Lung (tissue), 17 donors: ENCODE measurements at places on chromosomes 12 and 14. TPM values are rescaled to one million over a fixed set of nuclear protein-coding genes. Genes with fewer than 3 reads are reported as not detected.

DNA sequence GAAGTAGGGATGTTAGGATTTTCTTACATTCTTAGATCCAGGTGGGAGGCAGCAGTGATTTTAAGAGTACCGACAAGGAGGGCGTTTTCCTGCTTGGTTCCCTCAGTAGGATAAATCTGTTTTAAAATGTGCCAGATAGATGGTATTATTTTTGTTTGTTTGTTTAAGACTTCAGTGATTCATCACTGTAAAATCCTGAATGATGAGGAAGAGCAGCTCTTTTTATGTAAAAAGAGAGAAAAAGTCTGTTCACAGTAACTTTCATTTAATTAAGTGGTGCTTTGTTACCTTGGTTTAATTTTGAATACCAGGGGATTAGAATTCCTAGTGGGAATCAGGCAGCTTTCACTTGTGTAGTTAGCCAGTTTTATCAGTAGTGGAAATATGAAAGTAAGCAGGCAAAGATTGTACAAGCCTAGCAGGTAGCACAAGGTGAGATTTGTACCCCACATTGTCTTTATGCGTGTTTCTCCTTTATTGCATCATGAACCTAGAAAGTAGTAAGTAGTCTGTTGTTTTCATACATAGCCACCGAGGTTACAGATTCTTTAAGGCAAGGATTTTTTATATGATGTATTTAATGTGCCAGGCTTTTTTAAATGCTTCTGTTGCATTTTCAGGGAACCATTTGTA is 349.6 kb downstream of the CCDC91 start:
- DNase-seq = no peak

Gene CFAP54
- 35.4 TPM for total RNA-seq

Gene PIWIL1
- not detected for total RNA-seq

Gene NELL2
- total RNA-seq = 15.9 TPM

GRCh38 chr14:53190938-53191337 is 37.8 kb upstream of the DDHD1 start:
- DNase-seq = no peak

DNA sequence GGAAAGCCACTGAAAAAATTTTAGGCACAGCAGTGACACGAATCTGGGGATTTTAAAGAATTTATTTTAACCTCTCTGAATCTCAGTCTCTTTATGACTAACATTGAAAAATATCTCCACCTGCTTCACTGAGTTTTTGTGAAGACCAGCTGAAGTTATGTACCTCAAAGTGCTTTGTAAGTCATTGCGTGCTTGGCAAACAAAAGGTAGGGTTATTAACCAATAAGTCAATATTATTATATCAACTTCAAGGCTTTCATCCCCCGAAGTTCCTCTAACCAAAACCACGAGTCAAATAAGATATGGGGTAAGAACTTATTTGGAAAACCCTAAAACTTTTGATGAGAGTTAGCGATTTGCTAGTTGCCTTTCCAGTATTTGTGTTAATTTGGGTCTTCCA is 62.3 kb downstream of the HSPB8 start:
- no peak for DNase-seq

DNA sequence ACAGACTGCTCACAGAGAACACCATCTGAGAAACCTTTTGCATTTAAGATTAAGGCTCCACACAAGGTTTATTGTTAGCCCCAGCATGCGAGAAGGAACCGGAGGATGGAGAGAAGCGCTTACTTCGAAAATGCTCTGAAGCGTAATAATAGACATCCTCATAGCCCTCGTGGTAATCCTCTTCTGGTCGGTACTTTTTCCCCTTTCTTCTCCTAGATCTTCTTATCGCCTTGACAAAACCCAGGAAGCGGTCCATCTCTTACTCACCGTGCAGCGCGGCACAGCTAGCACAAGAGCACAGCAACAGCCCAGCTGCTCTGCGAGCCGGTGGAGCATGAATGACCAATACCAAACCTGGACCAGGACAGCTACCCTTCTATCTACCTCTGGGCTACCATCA is 125.1 kb upstream of the GRIP1 start:
- DNase-seq = no peak

GRCh38 chr14:72882047-72882446 is 11.9 kb downstream of the DPF3 start:
- no peak for DNase-seq

GRCh38 chr12:26878661-26879119 is 45.7 kb upstream of the ITPR2 start:
- peak; percentile 27 for DNase-seq

GRCh38 chr14:104254735-104255400 is 116.5 kb downstream of the KIF26A start:
- DNase-seq = peak; percentile 11

- DNase-seq = peak; percentile 74
These were observed 1.5 kb upstream of the HOTAIR start for GRCh38 chr12:53976172-53976822.

DNA sequence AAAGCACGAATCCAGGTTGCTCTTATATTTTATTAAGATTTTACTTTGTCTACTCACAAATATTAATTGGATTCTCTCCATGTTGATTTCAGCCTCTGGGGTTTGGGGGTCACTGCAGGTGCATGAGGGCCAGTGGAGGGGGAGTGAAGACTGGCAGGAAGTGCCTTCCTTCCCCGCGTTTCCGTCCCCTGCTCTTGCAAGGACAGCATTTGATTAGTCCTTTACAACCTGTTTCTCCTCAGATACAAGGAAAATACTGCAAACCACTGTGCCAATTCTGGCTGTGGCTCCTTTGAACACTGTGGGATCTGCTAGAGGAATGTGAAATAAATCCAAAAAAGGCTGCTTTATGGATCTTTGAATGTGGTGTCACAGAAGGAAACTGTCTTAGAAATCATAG is 291.8 kb downstream of the ETNK1 start:
- no peak for DNase-seq

Gene BIN2
- 13.4 TPM for total RNA-seq

DNA sequence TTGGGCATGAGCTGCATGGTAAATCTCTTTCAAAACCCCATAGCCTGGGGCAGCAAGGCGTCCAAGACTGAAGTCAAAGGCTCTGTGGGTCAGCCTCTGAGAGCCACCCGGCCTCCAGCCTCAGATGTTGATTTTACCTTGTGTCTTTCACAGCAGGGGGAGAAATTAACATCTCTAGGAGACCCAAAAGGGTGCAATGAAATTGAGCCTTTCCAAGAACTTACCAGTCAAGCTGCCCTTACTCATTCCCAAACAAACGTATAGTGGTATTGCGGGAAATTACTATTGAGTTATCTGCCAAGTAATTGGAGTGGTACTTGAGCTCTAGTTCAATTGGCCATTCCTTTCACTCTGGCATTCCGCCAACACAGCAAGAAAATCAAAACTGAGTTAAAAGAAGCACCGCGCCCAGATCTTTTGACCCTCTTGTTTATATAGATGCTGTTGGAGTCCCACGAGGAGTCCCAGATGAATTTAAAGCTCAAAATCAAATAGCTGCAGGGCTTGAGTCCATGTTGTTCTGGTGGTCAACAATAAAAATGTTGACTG is 380.7 kb upstream of the SYT1 start:
- peak; percentile 16 for DNase-seq

- peak; percentile 7 for DNase-seq
These were observed 24.7 kb upstream of the NTF3 start for GRCh38 chr12:5407034-5407856.

GRCh38 chr12:104526320-104526719 is 69.6 kb downstream of the CHST11 start:
- peak; percentile 35 for DNase-seq

- no peak for DNase-seq
These were observed 283.7 kb upstream of the RTL1 start for GRCh38 chr14:101186992-101187815.

Gene SLC39A2
- not detected for total RNA-seq

Gene TSPAN19
- total RNA-seq = 17.1 TPM

Gene RAPGEF3
- total RNA-seq = 11.3 TPM

- peak; percentile 61 for DNase-seq
These were observed 6.9 kb downstream of the FLRT2 start for GRCh38 chr14:85536833-85537190.

GRCh38 chr12:85835426-85836196 is 598 bp downstream of the RASSF9 start:
- peak; percentile 39 for DNase-seq

DNA sequence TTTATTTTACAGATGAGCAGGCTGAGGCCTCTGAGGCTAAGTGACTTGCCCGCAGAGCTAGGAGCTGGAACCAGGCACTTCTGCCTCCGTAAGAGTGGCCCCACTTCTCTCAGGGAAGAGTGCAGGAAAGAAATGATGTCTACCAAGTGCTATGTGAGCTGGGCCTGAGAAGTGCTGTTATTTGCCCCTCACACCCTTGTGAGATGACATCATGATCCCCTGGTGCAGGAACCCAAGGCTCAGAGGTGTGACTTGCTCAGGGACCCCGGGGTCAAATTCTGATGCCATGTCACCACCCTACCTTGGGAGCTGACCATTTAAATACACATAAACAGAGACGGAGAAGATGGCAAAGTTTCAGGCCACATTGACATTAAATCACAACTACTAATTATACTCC is 63.7 kb upstream of the DDX11 start:
- DNase-seq = no peak

Gene CACNA2D4
- 1.5 TPM for total RNA-seq

DNA sequence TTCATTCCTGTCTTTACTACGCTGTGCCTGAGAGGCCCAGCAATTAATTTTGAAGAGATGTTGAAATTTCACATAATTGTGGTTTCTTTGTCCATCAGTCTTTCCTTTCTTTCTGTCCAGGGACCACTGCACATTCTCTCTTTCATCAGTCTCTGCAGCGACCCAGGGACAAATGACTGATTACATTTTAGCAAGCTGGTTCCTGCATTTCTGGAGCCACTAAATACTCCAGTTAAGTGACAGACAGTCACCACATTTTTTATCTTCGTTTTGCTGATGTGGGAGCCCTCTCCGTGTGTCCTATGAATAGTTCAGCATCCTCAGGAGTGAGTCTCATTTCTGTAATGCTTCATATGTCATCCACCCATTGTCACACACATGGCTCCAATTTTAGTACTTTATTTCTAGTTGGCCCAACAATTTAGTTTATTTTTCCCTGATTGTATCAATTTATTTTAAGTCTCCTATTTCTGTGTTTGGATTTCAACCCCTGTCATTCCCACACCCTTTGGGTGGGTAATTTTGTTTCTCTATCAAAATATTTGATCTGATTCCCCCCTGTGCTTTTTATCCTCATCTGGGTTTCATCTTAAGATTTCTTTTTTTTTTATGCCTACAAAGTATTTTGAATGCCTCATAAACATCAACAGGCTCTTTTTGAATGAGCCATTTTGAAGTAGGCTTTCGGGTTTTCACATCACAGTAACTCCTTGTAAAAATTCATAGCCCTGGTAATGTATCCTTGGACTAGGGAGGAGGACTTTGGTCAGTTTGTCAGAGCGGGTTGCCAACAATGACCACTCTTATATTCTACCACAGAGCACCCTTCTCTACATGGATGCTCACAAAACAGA is 1196.5 kb downstream of the GALC start:
- DNase-seq = no peak

GRCh38 chr12:76220980-76221379 is 127.2 kb downstream of the BBS10 start:
- DNase-seq = no peak

DNA sequence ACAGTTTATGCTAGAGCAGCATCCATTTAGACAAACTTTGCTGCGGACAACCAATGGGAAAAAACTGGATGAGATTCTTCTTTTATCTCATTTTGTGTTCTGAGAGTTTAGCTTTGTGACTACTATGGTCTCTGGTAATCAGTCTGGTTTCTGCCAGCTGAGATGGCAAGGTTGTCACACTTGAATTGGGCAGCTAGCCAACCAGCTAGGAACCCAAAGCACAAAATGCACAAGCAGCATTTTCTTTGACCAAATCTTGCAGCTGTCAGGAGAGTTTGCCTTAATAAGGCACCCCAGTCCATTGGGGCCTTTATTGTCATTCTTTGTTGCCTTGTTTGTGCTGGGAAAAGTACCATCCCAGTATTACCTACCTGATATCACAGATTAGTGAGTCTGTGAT is 34.0 kb upstream of the ETV6 start:
- DNase-seq = no peak

Gene UNC79
- 0.25 TPM for total RNA-seq

Gene KLHDC1
- total RNA-seq = 10.0 TPM

Gene RNU4-1
- total RNA-seq = under 0.01 TPM

GRCh38 chr14:68369281-68370056 is 423.4 kb downstream of the ZFP36L1 start:
- DNase-seq = peak; percentile 75

DNA sequence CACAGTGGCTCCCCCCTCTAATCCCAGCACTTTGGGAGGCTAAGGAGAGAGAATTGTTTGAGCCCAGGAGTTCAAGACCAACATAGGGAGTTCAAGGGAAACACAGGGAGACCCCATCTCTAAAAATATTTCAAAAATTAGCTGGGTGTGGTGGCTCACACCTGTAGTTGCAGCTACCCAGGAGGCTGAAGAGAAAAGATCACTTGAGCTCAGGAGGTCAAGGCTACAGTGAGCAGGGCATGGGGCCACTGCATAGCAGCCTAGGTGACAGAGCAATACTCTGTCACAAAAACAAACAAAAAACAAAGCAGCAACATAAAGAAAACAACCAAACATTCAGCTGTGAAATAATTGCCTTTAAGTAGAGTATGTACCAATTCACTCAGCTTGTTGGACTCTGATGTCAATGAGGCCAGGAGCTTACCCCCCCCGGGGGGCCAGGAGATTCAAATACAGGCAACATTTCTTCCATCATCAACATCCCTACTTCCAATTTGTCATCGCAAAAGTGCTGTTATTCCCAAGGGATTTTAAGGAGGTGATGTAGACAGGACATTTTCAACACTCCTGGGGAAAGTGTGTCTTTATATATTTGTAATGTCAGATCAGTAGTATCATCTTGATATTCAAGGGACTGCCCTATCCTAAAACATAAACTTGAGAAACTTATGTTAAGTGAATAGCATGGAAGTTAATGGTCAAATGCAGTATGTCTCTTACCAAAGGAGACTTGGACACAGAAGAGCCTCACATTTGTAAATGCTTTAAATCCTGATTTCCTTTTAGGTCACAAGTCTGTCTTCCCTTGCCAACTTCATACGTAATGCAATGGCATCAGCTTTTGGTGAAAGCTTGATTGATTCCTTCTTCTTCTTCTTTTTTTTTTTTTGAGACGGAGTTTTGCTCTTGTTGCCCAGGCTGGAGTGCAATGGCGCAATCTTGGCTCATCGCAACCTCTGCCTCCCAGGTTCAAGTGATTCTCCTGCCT is 40.6 kb upstream of the AEBP2 start:
- peak; percentile 42 for DNase-seq
